ENCODE measurements at places on chromosomes 11 and 22. TPM values are rescaled to one million over a fixed set of nuclear protein-coding genes. Genes with fewer than 3 reads are reported as not detected.

CBX7 gene
- 41.5 TPM for total RNA-seq

OR10A2 gene
- total RNA-seq = not detected

TMEM218 gene
- total RNA-seq = 14.6 TPM

UBQLN3 gene
- total RNA-seq = not detected

PTPN5 gene
- not detected for total RNA-seq

PISD gene
- 38.5 TPM for total RNA-seq

RHOD gene
- total RNA-seq = 3.4 TPM

SLC22A6 gene
- not detected for total RNA-seq

KDELR3 gene
- total RNA-seq = 0.37 TPM

TRIM49 gene
- total RNA-seq = not detected

DCHS1 gene
- total RNA-seq = 2.1 TPM

B4GALNT4 gene
- total RNA-seq = 2.1 TPM

OR51B2 gene
- not detected for total RNA-seq

FBXO3 gene
- total RNA-seq = 22.2 TPM

NAALAD2 gene
- total RNA-seq = not detected
